Esophagus squamous epithelium (tissue), 5 donors: ENCODE measurements at places on chromosomes 7 and 10.

- DNase-seq, result no peak
Observed at GRCh38 chr10:117214401-117214800, 17.1 kb downstream of the KCNK18 start.

DNA sequence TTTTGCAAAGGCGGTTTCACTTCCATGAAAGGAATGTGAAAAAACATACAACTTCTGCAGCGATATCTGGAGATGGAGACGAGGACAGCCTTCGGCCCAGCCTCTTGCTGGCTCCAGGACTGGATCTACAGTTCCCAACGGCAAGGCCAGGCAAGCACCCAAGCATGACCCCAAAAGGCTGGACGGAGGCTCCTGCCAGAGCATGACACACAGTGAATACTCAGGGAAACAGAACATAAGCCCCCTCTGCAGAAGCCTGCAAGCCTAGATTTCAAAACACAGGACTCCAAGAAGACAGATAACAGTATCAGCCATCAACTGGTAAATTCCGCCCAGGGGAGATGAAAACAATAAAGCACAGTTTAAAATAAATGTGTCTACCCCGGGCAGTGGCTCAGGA lies 3.3 kb upstream of the LRRC27 start:
- DNase-seq, result no peak

DNA sequence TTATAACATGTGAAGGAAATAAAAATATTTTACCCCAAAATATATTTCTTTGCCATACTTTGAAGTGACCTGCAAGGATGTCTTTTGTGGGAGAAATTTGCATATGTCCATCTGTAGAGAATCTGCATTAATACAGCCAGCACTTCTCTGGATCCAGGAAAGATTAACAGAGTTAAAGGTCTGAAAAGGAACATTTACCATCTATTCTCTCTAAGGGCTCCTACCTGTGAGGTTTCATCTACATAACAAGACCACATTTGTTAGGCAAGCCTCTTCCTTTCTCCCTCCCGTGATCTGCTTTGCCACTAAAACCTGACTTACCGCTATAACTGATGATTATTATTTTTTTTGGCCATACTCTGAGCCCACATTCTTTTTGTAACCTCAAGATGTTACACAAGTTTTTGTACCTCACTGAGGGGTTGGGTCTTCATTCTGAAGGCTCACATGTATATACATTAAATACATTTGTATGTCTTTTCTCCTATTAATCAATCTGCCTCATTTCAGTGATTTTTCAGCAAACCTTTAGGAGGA lies 129.4 kb downstream of the AKR1D1 start:
- DNase-seq, result no peak

DNA sequence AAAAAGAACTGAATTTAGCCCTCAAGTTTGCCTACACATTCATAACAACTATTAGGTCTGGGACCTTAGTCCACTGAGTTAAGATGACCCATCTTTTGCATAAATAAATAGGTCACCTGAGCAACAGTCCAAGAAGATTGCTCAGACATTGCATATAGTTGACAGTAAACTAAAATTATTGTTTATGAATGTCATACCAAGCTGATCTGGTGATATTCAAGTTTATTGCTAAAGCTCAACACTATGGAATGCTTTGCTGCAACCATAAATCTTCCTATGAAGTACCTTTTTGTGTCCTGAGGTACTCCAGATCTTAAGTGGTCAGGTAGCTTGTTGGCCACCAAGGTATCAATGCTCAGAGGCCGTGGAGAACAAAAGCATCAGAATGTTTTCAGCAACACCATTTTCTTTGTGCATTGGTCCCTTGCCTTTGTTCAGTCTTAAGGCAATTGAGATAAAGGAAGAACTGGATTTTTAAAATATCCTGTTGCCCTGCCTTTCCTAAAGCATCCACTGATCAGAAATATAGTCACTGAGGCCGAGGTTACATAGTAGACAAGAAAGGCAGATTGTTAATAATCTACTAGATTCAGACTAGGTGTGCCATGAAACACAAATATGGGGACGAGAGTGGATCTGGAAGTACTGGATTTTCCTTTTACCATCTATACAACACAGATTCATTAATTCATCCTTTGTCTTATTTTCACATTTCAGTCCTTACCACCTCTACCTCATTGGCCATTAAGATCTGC lies 321.3 kb downstream of the PTEN start:
- no peak for DNase-seq

DNA sequence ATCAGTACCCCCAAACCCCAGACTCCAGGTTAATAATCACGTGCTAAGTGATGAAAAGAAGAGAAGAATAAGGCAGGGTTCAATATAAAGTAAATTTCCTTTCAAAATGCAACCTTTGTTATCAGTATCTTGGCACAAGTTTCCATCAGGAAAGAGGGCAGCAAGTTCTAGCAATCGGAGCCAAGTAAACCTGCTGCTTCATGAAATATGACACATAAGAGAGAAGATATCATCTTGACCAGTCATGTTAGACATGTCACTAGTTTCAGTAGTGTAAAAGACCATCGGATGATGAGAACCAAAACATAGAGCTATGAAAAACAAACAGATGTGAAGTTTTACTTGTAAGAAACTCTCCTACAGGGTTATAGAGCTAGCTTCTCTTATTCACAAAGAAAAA lies 44.0 kb downstream of the AASS start:
- DNase-seq, result no peak

GRCh38 chr7:149822353-149822943 lies 15.7 kb upstream of the ZNF862 start:
- no peak for DNase-seq

- no peak for DNase-seq
Observed at GRCh38 chr10:73810735-73811465, 498 bp downstream of the NDST2 start.

- no peak for DNase-seq
Observed at GRCh38 chr7:7907306-7907705, 61.3 kb upstream of the GLCCI1 start.

DNA sequence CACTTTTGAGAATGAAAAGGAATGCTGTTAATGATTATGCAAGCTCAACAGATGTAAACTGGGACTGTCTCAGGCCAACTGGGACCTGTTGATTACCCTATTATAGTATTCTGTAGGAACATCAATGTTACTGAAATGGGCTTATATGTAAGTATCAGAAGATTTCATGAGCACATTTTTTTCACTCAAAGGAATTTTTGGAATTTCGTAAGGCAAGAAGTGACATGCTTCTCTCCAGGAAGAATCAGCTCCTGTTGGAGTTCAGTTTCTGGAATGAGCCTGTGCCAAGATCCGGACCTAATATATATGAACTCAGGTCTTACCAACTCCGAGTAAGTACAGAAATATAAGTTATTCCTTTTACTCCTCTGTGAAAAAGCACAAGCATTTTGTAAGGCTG lies 19.2 kb downstream of the NIPSNAP2 start:
- DNase-seq, result no peak

GRCh38 chr7:46157404-46157803 lies 236.3 kb upstream of the IGFBP3 start:
- no peak for DNase-seq

DNA sequence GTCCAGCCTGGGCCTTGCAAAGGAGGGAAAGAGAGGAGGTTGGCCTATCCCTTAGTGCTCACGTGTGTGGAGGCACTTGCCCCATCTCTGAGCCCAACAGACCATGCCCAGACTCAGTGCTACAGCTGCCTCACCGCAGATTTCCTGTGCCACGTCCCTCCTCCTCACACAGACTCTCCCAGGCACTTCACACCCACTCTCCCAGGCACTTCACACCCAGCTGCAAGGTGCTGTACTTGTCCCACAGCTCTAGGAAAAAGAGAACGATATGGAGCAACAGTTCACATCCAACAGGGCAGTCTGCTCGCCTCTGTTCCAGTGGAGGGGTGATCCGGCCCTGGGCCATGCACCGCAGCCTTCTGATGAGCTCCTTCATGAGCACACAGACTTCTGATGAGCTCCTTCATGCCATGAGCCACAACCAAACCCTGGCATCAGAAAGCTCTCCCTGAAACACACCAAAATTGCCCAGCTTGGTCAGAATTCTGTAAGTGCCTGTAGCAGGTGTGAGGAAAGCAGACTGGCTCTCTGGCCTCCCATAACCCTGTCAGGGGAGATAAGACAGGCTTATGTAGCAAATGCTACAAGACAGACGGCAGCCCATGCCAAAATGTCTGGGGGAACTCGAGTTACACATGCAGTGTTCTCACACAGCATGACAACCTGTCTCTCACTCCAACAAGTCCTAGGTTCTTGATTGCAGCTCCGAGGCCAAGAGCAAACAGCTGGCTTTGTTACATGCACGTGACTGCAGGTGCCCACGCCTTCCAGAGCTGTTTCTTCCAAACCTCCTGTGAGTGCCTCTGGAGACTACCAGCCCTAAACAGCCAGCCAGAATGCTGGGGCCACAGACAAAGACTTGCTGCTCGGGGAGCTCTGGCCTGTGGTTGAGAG lies 348.5 kb downstream of the GRID1 start:
- DNase-seq, result no peak

GRCh38 chr7:40015790-40016296 lies 65.8 kb downstream of the CDK13 start:
- no peak for DNase-seq

GRCh38 chr10:45673074-45673648 lies 589 bp upstream of the ZFAND4 start:
- no peak for DNase-seq

DNA sequence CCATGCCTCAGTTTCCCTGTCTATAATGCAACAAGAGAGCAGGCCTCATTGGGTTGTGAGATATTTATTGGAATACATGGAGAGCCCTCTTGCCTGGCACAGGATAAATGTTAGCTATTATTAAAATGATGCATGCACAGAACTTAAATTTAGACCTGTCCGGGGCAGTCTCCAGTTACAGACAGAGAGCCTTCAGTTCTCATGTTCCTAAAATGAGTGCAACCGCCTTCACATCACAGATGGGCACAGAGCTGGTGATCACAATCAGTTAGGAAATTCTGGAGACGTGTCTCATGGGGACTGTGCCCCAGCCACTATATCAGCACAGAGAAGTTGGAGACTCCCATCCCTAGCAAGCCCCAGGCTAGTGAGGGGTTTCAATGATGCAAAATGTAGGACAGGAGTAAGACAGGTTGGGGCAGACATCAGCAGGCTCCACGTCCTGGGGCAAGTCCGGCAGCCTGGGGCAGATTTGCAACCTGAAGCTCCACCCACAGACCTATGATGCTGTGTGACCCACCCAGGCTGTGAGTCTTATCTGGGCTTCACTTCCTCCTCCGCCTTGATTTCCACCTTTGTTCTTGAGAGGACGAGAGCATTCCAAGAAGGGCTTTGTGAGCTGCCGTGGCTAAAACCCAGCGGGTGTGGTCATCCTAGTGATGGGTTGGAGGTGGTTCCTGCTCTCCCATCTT lies 49.4 kb downstream of the CXCL12 start:
- DNase-seq, result no peak
